Caco-2 (cell line): ENCODE measurements at places on chromosomes 7 and 10. TPM values are rescaled to one million over a fixed set of nuclear protein-coding genes. Genes with fewer than 3 reads are reported as not detected.

- no peak overlapping the region for H3K27ac ChIP-seq
- H3K36me3 ChIP-seq = no peaks in the 10 kb centered on the region
- DNase-seq = no peak
Measured at GRCh38 chr10:123642293-123642692, 23.9 kb upstream of the GPR26 start.

LRRTM3 gene
- total RNA-seq = not detected in 2 replicates

OR2A7 gene
- total RNA-seq = 1.3 and 2.0 TPM in 2 replicates

- H3K4me1 ChIP-seq = no peaks in the 10 kb centered on the region
- H3K27me3 ChIP-seq = no peaks in the 10 kb centered on the region
- no peak for DNase-seq
- no peak overlapping the region for H3K4me3 ChIP-seq
Measured at GRCh38 chr7:114959931-114960330, 38.0 kb downstream of the MDFIC start.

DNA sequence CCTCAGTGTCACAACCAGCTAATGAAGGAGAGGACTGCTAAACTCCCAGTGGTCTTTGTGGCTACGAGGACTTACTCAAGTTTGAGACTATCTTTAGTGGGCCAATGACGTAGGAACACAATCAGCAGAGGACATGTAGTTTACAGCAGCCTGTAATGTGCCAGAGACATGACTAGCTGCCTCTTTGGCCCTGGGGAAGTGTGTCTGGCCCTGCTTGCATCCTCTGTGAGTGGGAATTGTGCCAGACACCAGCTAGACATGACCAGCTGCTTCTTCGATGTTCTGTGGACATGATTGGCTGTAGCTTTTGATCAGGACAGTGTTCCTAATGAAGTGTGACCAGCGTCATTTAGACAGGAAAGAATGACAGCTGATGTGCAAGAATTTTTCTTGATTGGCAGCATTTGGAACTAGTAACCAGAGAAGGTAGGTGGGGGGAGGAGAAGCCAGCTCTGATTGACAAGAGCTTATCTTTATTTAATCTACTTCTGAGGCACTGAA, 141.7 kb downstream of the AUTS2 start:
- no peak overlapping the region for H3K4me3 ChIP-seq
- no peaks in the 10 kb centered on the region for H3K27me3 ChIP-seq
- no peaks in the 10 kb centered on the region for H3K36me3 ChIP-seq
- peaks cover 49% of the 10 kb centered on the region for H3K4me1 ChIP-seq

CFAP70 gene
- 0.26 and 0.39 TPM in 2 replicates for total RNA-seq

- no peaks in the 10 kb centered on the region for H3K4me1 ChIP-seq
- H3K36me3 ChIP-seq = no peaks in the 10 kb centered on the region
- DNase-seq = no peak
- H3K4me3 ChIP-seq = peak overlapping the region; percentile 54
- no peaks in the 10 kb centered on the region for H3K27me3 ChIP-seq
Measured at GRCh38 chr10:42781893-42782445, 626 bp upstream of the BMS1 start.

GRCh38 chr10:62772186-62772974, 32.1 kb upstream of the ADO start:
- no peak for DNase-seq
- peaks cover under 1% of the 10 kb centered on the region for H3K4me1 ChIP-seq
- H3K4me3 ChIP-seq = no peak overlapping the region
- H3K27me3 ChIP-seq = no peaks in the 10 kb centered on the region
- H3K36me3 ChIP-seq = no peaks in the 10 kb centered on the region
- H3K27ac ChIP-seq = no peak overlapping the region
